ENCODE measurements at places on chromosomes 11 and 22.

DNA sequence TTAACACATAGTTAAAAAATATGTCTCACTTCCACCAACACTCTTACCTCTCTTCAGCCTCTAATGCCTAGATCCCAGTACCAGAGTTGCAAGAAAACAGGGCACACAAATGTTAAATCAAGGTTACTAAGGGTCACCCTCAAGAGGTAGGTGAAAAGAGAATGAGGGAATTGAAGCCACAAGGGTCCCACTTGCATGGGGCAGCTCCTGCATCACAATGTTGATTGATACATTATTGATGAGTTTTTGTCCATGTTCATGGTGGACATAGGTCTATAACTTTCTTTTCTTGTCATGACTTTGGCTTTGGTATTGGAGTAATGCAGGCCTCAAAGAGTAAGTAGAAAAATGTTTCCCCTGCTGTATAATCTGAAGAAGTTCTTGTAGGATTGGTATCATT is 46.0 kb upstream of the IGLL5 start:
- DNase-seq: no peak

DNA sequence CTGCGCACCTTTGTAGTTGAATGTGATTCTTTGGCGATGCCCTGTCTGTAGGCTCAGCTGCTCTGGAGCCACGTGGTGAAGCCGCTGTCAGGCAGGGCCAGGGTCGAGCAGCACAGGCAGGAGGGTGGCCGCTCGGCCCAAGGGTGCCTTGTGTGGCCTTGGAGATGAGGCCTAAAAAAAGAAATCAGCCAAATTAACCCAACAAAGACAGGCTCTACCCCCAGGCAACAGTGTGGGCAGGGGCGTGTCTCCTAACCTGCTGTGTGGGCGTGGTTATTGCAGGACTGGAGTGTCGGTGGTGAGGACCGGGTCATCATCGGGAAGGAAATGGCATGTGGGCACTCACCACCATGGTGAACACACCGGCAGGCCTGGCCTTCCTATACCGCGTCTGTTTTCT is 34.3 kb downstream of the CTTN start:
- no peak for DNase-seq

- no peak for DNase-seq
These were observed 75.7 kb downstream of the DEPDC5 start for GRCh38 chr22:31829505-31829904.

DNA sequence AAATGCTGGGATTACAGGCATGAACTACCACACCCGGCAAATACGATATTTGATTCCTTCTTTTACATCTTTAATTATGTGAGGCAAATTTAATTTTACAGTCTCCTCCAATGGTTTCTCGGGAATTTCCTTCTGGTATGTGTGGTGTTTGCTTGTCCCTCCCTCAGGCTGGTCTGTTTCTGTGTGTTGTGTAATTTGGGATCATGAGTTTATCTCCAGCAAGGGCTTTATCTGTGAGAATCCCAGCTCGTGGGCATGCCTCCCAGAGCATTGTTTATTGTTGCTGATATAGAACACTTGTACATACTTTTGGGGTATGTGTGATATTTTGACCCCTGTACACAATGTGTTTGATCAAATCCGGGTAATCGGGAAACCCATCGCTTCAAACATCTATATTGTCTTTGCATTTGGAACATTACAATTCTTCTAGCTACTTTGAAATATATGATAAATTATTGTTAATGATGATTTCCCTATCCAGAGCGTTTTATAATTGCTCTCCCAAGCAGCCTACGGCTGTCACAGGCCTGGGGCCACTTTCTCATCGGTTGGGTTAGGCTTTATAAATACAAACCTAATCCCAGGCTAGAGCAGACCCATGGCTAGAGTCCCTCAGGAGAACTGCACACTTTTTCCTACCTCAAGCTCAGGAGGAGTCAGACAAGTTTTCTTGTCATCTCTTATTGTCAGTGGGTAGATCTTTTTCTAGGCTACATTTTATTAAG is 15.0 kb upstream of the PRR5 start:
- DNase-seq: no peak

DNA sequence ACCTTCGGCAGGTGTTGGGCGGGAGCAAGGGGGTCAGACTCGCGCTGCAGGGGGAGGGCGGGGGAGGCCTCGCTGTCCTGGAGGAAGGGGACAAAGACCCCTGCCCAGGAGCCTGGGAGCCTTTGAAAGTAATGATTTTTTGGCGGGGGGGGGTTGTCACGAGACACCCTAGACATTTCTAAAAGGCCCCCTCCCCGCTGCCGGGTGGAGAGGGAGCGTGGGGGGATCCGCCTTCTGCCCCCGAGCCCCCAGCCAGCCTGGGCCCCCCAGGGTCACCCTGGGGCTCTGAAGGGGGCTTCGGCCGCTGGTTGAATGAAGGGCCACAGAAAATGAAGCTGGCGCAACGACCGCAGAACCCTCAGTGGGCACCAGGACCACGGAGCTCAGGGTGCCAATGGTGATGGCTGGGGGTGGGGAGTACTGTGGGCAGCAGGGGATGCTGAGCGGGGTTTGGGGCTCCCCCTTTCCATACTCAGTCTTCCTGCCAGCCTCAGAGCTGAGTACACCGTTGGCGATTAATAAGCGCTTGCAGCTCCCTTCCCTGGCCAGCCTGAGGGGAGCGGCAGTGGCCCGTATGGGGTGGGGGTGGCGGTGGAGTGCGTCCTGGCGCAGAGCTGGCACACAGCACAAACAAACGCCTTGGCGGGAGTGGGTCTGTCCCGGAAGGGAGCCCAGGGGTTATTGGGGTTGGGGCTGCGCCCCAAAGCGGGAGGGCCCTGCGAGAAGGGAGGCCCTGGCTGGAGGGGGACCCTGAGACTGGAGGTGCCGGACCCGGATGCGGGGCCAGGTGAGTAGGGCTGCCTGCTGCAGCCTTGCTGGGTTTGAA is 1.2 kb upstream of the DUSP8 start:
- DNase-seq: peak; percentile 48

DNA sequence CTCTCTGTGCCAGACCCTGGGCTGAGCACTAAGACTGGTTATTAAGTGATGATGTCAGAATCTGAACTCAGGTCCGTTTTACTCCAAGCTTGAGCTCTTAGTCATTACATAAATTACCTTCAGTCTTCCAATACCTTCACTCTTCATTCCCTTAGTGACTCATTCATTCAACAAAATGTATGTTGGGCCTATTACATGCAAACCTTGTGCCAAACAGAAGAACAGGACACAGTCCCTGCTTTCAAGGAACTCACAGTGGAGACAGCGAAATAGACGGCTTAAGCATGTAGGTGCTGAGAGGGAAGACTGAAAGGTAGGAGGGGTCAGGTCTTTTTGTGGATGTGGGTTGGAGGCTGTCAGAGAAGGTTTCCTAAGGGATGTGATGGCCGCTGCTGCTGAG is 3.3 kb downstream of the KCTD14 start:
- no peak for DNase-seq

GRCh38 chr22:26229910-26230309 is 60.6 kb downstream of the SEZ6L start:
- DNase-seq: no peak

- no peak for DNase-seq
These were observed 80.5 kb downstream of the PGR start for GRCh38 chr11:101049123-101049522.

DNA sequence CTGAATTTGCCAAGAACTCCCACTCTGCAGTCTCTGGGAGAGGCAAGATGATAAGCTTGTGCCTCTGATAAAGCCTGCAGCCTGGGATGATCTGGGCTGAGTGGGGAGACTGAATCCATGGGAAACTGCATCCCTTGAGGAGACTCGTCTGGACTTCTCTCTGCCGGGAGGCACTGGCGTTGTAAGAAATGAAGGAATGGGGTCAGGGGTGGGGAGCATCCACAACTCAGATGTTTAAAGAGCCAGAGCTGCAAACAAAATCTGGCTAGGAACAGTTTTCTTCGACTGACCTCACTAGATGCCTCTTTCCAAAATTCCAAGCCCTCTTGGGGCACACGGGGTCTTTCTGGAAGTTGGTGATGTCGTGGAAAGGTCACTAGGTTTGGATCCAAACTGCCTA is 64.4 kb downstream of the SPON1 start:
- DNase-seq: no peak

DNA sequence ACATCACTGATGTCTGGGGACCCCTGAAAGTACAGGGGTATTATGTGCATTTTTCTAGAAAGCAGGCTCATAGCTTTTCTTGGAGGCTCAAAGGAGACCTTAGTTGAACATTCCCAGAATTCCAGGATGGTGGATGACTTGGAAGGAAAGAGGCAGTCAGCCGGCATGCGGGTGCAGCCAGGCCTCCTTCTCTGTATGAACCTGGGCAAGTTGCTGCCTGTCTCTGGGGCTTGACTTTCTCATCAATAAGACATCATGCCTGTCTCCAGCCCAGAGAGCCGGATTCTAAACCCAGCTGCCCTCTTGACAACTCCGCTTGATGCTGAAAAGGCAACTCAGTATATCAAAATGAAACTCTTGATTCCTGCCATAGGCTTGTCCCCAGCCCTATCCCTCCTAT is 12.6 kb downstream of the MS4A15 start:
- DNase-seq: no peak

DNA sequence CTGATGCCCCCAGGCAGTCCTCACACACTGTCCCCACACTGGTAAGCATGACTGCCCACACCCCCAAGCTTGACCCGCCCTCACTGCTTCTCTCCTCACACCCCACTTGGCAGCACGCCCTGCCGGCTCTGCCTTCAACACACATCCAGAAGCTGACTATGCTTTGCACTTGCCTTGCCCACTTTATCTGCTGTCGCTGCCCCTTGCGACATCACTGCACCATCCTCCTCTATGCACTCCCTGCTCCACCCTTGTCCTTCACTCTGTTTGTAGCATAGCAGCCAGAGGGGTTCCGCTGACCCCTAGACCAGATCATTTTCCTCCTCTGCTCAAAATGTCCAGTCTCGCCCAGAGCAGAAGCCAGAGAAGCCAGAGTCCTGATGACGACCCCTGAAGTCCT is 25.3 kb upstream of the SLC25A1 start:
- no peak for DNase-seq

- no peak for DNase-seq
These were observed 759 bp downstream of the AP2A2 start for GRCh38 chr11:926341-926916.

DNA sequence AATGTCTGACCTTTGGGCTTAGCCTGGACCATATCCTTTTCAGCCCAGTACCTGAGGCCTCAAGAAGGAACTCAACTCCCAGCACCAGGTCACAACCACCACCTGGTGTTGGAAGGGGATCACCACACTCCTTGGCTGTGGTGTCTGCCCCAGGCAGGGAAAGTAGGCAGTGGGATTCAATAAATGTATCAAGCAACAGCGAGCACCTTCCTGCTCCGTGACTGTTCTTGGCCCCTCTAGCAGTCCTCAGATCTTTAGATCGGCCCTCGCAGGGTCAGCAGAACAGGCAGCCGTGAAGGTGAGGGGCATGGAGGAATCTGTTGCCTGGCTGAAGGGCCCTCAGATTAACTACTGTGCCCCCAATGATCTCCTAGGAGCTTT is 15.9 kb downstream of the ARFGAP2 start:
- no peak for DNase-seq

GRCh38 chr11:119797123-119797611 is 68.2 kb upstream of the NECTIN1 start:
- no peak for DNase-seq

- peak; percentile 30 for DNase-seq
These were observed 19.7 kb downstream of the MYO7A start for GRCh38 chr11:77147668-77148321.

Data from central memory CD4-positive, alpha-beta T cell (primary cell).